ENCODE measurements at places on chromosomes 2 and 18.

DNA sequence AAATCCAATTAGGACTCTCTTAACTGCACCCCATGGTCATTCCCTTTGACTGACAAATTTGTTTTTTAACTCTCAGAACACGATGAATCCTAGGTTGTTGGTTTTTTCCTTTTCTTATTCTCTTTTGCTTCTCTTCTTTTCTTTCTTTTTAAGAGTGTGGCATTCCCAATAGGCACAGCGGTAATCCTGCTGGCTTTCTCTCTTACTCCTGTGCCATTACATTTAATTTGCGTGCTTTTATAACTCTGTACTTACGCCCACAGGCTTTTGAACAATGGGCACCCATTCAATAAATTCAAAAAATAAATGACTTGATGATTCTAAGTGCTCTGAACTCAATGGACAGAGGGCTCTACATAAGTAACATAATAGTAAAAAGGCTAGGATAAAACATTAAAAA, 189.0 kb upstream of the SMAD7 start:
- no peak for DNase-seq

DNA sequence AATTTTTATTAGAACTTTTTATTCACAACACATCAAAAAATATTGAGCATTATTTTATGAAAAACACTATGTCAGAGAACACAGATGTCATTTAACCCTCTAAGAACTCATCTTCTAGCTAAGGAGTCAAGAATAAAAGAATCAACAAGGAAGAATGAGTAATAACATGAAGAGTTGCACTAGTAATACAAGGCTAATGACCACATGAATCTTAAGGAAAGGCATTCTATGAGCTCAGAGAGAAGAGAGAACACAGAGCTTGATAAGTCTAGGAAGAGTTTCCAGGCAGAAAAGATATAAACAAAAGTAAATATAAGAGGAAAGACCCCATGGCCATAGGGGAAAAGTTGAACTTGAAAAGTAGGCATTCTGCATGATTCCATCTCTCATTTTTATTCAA, 166.5 kb downstream of the MAIP1 start:
- no peak for DNase-seq

- no peak for DNase-seq
These were observed 192.2 kb downstream of the ZFP36L2 start for GRCh38 chr2:43034242-43034619.

- no peak for DNase-seq
These were observed 540.6 kb upstream of the GCFC2 start for GRCh38 chr2:76251342-76251741.

- DNase-seq: no peak
These were observed 75.9 kb upstream of the COL3A1 start for GRCh38 chr2:188898261-188898660.

DNA sequence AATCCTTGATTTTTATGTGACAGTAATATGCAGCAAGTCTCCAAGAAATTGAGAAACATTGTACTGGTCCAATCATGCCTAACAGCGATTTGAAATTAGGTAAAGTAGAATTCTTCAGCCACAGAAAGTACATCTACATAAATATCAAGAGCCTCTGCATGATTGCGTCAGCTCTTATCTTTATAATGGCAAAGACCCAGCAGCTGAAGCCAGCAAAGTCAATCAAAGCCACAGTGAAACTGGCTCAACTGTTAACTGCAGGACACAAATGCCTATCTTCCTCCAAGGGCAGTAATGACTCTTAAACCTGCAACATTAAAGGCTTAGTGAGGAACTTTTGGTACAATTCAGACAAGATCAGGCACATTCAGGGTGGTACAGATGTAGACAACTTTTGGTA, 102.5 kb downstream of the BARD1 start:
- no peak for DNase-seq

GRCh38 chr18:4806331-4806730, 351.2 kb upstream of the DLGAP1 start:
- no peak for DNase-seq

- DNase-seq: no peak
These were observed 818.1 kb downstream of the SLC4A3 start for GRCh38 chr2:220445429-220446105.

DNA sequence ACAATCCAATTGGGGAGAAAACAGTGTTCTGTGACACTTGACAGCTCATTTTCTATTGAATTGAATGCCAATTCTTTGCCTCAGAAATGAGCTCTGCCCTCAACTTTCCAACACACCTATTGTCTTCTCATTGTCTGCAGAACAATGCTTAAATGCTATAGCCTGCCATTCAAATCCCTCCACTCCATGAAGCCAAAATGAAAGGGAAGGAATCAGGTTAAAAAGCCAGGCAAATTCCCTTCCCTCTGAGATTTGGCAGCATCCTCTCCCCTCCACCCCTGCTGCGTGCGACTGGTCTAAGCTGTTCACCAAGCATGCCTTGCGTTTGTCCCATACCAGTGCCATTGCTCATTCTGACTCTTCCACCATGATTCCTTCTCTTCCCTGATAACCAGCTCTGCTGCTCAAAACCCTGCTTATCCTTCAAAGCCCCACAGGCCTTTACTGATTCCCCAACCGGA, 32.4 kb upstream of the TMEM131 start:
- DNase-seq: no peak

GRCh38 chr18:24219561-24220317, 80.9 kb downstream of the CABYR start:
- DNase-seq: no peak

- no peak for DNase-seq
These were observed 771.5 kb downstream of the GALR1 start for GRCh38 chr18:78021196-78021595.

- DNase-seq: no peak
These were observed 50.9 kb downstream of the TTN start for GRCh38 chr2:178756343-178756742.

DNA sequence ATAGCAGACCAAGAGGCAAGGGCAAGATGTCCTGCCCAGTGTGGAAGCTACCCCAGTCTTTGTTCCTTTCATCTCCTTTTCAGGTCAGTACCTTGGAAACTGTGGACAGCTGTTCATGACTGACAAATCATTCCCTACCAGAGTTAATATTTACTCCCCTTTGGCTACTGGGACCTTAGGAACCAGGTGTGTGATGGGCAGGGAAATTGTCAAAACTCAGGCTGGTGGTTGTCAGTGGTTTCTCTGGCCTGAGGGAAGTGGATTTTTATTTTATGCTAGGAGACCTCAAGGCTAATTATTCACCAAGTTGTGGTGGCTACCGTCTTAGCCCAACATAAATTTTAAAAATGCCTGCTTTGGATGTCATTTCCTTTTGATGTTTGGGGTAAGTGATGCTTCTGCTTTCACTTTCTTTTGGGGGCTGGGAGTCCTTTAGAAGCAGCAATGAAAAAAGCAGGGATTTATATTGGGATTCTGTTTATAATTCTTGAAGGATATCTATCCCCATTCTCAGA, 119.3 kb downstream of the SETBP1 start:
- DNase-seq: no peak

DNA sequence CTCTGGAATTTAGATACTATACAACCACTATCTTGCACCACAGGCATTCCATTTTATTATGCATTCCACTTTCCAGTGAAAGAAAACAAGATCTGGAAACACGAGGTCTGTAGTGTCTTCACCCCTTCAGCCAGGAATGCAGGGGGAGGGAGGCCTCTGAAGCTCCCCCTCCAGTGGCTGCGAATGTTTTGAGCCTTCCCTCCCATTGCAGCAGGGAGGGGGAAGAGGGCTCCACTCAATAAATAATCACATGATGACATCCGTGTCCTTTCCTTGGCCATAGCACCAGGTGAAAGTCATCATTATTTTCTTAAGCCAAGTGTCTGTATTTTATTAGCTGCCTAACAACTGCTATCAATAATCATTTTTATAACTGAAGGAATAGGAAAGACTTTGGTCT, 38.6 kb downstream of the ALPK2 start:
- no peak for DNase-seq

DNA sequence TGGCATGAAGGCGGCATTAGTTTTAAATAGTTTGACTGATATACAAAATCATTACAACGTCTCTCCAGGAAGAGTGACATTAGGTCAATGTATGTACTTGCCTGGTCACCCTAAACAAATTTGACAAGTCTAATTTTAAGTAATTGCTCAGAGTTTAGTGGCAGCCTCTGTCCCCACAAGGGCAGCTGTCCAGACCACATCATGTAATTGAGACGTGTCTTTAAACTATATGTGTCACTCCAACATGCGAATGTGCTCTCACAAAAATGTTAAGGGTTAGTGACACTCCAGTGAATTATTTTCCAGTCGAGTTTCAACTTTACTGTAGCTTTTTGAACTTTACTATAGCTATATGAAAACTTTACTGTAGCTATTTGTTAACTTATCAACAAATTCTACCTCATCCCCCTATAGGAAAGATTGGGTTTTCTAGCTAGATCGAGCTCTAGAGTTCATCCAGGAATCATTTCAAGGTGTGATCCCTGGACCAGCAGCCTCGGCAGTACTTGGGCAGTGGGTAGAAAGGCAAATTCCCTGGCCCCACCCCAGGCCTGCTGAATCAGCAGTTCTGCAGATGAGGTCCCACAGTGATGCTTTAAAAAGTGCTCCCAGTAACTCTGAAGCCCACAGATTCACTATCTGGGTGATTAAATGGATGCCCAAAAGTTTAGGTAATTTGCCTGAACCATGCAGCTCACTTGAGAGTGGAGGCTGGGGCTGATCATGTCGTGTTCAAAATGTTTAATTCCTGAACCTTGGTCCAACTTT, 66.4 kb upstream of the POU3F3 start:
- DNase-seq: no peak

All from T follicular helper cell (primary cell).